ENCODE measurements at places on chromosomes 7 and 10.
A peak's percentile ranks its signal among the peaks of the same experiment; 100 is the strongest.

DNA sequence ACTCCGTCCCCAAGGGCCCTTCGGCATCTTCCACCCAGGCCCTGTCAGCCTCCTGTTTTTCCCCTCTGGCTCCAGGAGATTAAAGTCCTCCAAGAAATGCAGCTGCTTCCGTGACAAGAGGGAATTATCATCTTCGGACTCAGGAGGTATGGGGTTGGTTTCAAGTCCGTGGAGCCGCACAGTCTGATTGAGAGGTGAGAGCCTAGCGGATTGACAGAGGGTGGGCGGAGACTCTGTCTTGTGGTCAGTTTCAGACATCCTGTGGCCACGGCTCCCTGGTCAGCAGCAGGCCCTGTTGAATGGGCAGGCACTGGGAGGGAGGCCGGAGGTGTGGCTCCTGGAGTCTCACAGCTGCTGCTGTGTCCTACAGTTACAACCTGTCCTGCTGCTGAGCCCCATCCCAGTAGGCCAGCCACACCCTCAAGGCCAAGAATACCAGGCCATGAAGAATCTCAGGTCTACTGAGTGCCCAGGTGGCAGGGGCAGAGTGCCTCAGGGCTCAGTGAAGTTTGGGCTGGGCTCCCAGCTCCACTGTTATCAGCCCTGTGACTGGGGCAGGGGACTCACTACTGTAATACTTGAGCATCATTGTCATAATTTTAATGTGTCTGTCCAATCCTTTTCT, 49.3 kb upstream of the ZNF716 start:
- DNase-seq: no peak

DNA sequence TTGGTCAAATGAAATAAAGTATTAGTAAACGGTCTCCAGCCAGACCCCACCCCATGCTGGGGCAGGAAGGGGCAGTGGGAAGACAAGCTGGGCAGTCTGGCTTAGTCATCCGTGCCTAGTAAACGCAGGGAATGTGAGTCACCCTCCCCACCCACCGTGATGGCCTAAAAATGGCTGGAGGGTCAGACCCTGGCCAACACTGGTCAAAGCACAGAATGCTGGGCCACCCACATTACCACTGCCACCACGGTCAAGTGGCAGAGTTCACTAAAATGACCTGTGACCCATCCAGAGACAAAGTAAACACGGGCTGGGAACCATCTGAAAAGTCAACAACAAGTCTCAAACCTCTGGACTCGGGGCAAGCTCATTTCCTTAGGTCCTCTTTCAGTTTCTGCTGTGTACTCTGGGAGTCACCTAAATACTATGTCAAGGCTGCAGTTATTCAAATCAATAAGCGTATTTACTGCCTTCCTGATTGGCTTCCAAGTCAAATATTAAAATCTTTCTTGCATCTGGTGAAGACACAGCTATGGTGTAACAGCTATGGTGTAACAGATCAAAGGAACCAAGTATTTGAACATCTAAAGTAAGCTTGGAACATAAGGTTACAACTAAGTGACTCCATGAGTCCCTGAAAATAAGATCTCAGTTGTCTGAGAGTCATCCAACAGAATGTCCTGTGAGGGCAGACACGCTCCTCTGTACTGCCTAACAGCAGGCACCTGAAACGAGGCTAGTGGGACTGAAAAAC, 3.0 kb downstream of the ZFAND2A start:
- no peak for DNase-seq

DNA sequence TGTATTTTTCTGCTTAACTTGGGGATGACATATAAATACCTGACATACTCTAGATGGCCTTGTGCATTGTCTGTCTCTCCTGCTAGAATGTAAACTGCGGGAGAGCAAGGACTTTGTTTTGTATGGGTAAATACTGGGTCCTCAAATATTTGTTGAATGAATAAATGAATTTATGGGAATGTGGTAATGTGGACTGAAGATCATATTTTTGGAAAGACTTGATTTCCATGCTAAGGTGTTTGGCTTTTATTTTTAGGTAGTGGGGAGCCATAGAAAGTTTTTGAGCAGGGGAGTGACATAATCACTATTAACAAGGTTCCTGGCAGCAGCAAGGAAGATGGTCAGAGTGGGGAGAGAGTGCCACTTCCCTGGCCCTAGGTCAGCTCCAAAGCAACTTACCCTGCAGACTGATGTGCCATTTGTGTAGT, 27.0 kb downstream of the UBTD1 start:
- DNase-seq: no peak

DNA sequence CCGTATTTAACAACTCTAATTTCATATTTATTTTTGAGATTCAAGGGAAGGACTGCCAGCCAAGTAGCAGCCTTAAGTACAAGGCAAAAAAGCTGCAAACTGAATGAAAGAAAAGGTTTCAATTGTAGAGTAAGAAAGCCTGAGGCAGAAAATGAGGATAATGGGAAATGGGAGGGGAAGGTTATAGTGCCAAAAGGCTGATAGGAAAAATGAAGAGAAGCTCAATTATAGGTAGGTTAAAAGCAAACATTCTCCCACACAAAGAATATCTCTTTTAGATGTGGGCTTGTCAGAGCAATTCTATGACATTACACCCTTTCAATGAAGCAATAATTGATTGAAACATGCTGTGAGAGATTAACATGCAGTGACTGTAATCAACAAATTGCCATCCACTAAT, 175.3 kb downstream of the RAPGEF5 start:
- DNase-seq: peak; percentile 92

- DNase-seq: no peak
Observed at GRCh38 chr7:66352071-66352470, 146.9 kb downstream of the TPST1 start.

- DNase-seq: no peak
Observed at GRCh38 chr10:125823663-125824251, 411 bp downstream of the BCCIP start.

DNA sequence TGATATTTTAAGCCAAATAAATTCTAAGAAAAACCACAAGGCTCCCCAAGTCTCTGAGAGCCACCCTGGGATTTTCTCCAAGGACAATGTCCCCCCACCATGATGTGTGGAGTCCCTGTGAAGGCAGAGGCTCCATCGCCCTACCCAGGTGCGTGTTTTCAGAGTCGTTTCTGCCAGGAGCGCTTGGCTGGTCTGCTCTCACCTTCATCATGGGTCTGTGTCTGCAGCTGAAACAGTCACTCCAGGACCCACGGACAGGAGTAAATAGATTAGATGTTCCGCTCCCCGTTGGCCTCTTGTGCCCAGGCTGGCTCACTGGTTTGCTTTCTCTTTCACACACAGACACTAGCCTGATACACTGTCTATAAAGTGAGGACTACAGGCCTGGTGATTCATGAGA, 217.5 kb downstream of the SFMBT2 start:
- no peak for DNase-seq

- no peak for DNase-seq
Observed at GRCh38 chr10:11403116-11403515, 208.3 kb downstream of the USP6NL start.

- no peak for DNase-seq
Observed at GRCh38 chr10:454860-455259, 234.6 kb downstream of the DIP2C start.

- no peak for DNase-seq
Observed at GRCh38 chr10:48797830-48798229, 113.2 kb downstream of the WDFY4 start.

GRCh38 chr7:50533866-50534265, 31.3 kb downstream of the DDC start:
- no peak for DNase-seq

DNA sequence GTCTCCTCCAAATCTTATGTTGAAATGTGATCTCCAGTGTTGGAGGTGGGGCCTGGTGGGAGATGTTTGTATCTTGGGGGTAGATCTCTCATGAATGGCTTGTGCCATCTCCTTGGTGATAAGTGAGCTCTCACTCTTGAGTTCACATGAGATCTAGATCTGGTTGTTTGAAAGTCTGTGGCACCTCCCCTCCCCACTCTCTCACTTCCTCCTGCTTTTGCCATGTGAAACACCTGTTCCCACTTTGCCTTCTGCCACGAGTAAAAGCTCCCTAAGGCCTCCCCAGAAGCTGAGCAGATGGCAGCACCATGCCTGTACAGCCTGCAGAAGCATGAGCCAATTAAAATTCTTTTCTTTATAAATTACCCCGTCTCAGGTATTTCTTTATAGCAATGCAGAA, 23.5 kb downstream of the TMEM229A start:
- no peak for DNase-seq

- no peak for DNase-seq
Observed at GRCh38 chr7:16234493-16235146, 186.7 kb downstream of the CRPPA start.

- no peak for DNase-seq
Observed at GRCh38 chr7:15801041-15801440, 114.6 kb upstream of the MEOX2 start.

GRCh38 chr7:46576950-46577349, 655.9 kb upstream of the IGFBP3 start:
- DNase-seq: no peak

DNA sequence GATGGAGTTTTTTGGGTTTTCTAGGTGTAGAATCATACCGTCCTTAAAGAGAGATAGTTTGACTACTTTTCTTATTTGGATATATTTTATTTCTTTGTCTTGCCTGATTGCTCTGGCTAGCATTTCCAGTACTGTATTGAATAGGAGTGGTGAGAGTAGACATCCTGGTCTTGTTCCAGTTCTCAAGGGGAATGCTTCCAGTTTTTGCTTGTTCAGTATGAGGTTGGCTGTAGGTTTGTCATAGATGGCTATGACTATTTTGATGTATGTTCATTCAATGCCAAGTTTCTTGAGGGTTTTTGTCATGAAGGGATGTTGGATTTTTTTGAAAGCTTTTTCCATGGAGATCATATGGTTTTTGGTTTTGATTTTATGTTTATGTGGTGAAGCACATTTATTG, 676.9 kb downstream of the SUGCT start:
- DNase-seq: no peak

- no peak for DNase-seq
Observed at GRCh38 chr10:84195044-84195830, 900 bp downstream of the CDHR1 start.

- DNase-seq: no peak
Observed at GRCh38 chr10:80351220-80351619, 5.3 kb downstream of the DYDC1 start.

GRCh38 chr7:158805937-158806336, 23.4 kb downstream of the ESYT2 start:
- no peak for DNase-seq

DNA sequence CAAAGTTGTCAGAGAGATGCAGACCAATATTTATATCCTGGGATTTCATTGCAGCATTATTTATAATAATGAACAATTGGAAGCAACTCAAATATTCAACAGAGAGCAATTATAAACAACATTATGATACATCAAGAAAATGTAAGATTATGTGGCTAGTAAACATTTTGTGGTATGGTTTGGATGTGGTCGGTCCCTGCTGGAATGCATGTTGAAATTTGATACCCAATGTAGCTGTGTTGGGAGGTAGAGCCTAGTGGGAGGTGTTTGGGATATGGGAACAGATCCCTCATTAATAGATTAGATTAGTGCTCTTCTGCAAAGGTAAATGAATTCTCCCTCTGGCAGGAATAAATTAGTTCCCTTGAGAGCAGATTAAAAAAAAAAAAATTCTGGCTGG, 350.9 kb downstream of the ANKRD30A start:
- no peak for DNase-seq

- no peak for DNase-seq
Observed at GRCh38 chr7:2115760-2116447, 116.8 kb downstream of the MAD1L1 start.

DNA sequence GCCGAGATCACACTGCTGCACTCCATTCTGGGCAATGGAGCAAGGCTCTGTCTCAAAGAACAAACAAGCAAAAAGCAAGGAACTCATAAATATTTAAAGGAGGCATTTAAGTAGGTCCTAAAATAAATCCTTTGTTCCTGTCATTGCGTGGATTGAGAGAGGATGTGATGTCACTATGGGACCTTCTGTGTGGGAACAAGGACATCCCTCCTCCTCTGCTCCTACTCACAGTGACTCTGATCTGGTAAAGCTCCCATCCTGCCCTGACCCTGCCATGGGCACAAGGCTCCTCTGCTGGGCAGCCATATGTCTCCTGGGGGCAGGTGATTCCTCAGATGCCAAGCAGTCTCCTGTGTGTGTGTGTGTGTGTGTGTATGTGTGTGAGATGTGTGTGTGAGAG, 74.1 kb upstream of the PRSS58 start:
- no peak for DNase-seq

GRCh38 chr7:37429435-37429791, 19.3 kb downstream of the ELMO1 start:
- DNase-seq: no peak

- DNase-seq: no peak
Observed at GRCh38 chr10:1102831-1103230, 46.6 kb downstream of the WDR37 start.

DNA sequence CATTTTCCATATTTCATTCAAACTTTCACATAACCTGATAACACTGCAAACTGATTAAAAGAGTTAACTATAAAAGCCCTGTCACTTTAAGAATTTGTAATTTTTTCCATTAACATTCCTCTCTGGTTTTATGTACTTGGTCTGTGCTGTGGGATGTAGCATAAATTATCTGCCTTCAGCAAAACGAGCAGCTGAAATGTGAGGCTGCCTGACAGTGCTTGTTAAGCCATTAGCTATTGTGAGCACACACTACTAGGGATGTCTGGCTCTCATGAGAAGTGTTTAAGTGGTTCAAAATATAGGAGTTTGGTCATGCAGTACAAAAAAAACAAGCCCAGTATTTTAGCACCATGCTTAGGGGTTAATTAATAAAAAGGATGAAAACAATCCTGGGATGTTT, 63.0 kb downstream of the HOXA1 start:
- peak; percentile 17 for DNase-seq

- no peak for DNase-seq
Observed at GRCh38 chr7:64965594-64965993, 25.2 kb downstream of the ZNF117 start.

GRCh38 chr10:61475449-61475873, 22.3 kb upstream of the TMEM26 start:
- DNase-seq: no peak

DNA sequence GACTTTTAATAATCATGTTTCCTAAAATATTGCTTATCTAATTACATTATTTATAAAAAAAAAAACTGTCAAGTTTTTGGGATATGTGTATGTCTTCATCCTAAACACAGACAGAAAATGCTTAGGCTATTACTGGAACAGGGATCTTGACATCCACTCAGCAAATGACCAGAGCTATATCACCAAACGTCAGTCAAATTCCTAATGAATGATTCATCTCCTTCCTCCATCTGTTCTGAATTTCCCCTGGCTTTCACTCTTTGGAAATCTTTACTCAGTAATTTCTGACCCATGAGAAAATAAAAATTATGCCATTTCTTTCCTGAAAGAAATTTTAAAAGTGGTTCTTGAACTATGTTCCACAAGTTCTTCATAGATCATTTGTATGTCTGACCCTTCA, 552.4 kb upstream of the KCND2 start:
- no peak for DNase-seq

DNA sequence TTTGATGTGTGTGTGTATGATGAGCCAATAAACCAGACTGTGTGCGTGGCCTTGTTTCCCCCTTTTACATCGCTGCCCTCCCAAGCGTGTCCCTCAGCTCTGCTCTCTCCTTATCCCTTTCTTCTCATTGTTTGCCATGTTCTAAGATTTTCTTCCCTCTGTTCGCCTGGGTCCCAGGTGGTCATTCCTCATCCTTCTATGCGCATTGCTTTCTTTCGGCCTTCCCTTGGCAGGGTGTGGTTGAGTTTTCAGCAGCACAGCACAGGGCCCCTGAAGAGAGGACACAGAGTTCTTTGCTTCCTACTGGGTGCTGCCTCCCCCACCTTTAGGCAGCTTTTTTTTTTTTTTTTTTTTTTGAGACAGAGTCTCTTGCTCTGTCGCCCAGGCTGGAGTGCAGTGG, 23.1 kb downstream of the GBX1 start:
- no peak for DNase-seq

- no peak for DNase-seq
Observed at GRCh38 chr7:133775201-133775600, 351.9 kb upstream of the LRGUK start.

Measured in NCI-H748 treated with DMSO at 0.1 percent for 48 hours (cell line).